IMR-90 (cell line): ENCODE measurements at places on chromosomes 11 and 22. TPM values are rescaled to one million over a fixed set of nuclear protein-coding genes. Genes with fewer than 3 reads are reported as not detected.
A peak's percentile ranks its signal among the peaks of the same experiment; 100 is the strongest.

Gene C11orf52
- 0.28 and 0.90 TPM in 2 replicates for total RNA-seq

Gene APOL1
- 0.36 and 0.56 TPM in 2 replicates for total RNA-seq

Gene RCOR2
- 0.56 and 0.90 TPM in 2 replicates for total RNA-seq

Gene CABP4
- not detected in 2 replicates for total RNA-seq

Gene PUS3
- 11.7 and 16.4 TPM in 2 replicates for total RNA-seq

Gene LRRC56
- 0.28 and 0.36 TPM in 2 replicates for total RNA-seq

Gene SCGB1D2
- not detected in 2 replicates for total RNA-seq

Gene CNGA4
- total RNA-seq = under 0.01 TPM in 1 of 2 replicates, not detected in the other

Gene FUT4
- 2.2 and 3.1 TPM in 2 replicates for total RNA-seq

Gene TMEM45B
- total RNA-seq = not detected in 2 replicates

Gene OR8A1
- total RNA-seq = not detected in 2 replicates

Gene MPPED2
- not detected in 2 replicates for total RNA-seq

Gene PPP6R2
- total RNA-seq = 49.4 and 51.6 TPM in 2 replicates

Gene MUC2
- total RNA-seq = not detected in 2 replicates

Gene SYVN1
- total RNA-seq = 8.3 and 9.5 TPM in 2 replicates

GRCh38 chr11:85682330-85683305, 3.4 kb downstream of the CCDC89 start:
- DNase-seq = peak; percentile 47

DNA sequence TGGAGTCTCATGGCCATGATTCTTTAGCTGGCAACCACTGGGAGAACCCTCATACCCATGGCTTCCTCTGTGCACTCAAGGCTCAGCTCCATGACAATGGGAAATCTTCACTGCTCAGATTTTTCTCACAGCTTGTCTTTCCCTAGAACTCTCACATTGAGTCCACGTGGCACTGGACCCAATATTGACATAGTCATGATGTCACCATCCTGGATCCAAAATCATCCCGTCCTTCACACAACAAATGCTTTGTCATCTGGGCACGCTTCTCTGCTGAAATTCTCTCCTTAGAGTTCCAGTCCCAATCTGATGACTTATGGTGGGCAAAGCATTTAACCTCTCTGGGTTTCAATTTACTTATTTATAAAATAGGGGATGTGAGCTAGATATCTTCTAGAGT, 37.7 kb upstream of the CD44 start:
- no peak for DNase-seq

DNA sequence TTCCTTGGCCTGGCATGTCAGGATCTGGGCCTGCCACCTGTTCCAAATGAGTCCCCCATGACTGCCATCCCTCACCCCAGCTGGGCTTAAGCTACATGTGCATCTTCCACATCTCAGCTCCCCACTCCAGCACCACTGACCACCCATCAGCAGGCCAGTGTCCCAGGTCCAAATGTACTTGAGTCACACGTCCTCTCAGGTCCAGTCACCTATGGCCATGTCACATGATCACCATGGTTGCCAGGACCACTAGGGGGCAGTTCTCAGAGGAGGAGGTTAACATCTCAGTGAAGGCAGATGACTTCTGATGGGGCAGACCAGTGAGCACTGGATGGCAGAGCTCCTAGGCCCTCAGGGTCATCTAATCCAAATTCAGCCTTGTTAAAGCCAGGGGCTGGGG, 41.9 kb upstream of the WNT11 start:
- no peak for DNase-seq

DNA sequence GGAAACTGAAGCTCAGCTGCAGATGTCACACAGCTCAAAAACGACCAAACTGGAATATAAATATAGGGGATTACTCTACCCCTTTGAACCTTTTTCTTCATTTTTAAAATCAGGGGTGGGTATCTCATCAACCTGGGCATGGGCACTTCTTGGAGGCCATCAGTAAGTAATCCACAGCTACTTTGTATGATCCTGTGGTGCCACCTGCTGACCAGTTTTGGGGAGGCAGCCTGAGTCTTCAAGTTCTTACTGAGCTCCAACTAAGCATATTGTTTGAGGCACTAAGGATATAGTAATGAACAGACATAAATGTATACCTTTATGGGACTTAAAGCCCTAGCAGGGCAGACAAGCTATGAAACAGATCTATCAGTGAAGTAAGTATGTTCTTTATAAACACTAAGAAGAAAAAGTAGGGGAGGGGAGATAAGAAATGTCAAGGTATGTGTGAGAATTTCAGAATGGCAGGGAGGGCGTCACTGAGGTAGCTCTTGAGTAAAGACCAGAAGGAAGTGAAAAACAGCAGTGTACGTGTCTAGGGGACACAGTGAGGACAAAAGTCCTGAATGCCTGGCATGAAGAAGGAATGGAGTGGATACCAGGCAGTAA, 18.4 kb downstream of the TUB start:
- DNase-seq = peak; percentile 82

DNA sequence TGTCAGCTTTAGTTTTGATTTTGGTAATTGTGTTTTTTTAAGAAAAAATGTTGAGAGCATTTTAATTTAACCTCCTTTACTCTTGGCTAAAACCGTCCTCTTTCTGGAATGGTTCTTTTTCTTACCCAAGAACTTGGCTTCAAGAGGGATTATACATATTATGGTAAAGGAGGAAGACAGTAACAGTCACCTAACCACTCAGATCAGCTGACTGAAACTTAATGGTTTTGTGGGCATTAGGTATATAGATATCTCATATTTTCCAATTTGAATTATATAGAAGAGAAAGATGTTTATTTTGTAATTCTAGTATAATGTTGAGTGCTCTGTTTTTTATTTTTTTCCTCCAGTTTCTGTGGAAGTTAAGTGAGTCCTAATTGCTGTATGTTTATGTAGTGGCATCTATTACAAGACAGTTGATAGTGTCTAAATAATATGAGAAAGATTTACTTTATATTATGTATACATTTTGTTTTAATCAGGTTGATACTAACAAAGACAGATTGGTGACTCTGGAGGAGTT, 36.6 kb upstream of the NCR3LG1 start:
- DNase-seq = no peak

DNA sequence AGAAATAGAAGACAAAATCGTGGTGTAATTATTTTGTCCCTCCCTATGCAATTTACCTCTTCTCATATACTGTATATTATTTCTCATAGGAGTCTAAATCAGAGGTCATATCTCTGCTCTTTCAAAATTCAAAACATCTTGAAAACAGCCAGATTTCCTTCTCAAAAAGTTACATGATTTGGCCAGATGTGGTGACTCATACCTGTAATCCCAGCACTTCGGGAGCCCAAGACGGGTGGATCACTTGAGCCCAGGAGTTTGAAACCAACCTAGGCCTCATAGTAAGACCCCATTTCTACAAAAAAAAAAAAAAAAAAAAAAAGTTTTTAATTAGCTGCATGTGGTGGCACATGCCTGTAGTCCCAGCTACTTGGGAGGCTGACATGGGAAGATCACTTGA, 29.0 kb upstream of the DNAJB7 start:
- DNase-seq = peak; percentile 51

DNA sequence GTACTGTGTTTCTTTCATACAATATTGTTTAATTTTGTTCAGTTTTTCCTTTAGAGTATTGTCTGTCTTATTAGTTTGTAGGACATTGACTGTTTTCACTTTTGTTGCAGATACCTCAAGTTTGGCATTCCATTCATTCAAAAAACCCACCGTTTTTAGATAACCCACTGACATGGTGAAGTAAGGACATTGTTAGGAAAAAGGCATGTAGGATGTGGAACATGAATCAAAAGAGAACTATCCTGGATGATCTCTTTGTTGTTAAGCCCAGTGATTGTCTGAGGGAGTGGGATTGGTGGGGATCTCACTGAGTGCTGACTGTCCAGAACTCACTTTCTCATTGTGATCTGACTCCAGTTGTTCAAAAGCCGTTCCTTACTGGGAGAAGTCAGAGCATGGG, 119.3 kb downstream of the TEAD1 start:
- no peak for DNase-seq

DNA sequence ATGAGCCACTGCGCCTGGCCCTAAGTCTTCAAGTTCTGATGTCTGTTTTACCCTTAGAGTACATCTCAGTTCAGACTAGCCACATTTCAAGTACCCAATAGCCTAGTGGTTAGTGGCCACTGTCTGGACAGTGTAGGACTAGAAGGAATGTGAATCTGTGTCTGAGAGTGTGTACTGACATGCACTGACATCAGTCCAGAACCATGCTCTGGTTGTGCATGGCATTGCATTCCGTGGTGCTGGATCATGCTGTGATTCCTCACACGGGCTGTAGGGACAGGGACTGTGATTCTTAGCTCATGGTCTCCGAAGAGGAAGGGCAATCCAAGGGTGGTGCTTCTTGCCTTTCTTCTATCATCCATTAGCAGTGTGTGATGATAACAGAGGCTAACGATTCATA, 41.1 kb downstream of the AMOTL1 start:
- DNase-seq = peak; percentile 63

- DNase-seq = no peak
Observed at GRCh38 chr11:93623179-93623578, 38.3 kb upstream of the CEP295 start.

- DNase-seq = peak; percentile 38
Observed at GRCh38 chr11:28730336-28730735, 622.1 kb downstream of the METTL15 start.

- no peak for DNase-seq
Observed at GRCh38 chr22:30695351-30695851, 727 bp downstream of the OSBP2 start.

DNA sequence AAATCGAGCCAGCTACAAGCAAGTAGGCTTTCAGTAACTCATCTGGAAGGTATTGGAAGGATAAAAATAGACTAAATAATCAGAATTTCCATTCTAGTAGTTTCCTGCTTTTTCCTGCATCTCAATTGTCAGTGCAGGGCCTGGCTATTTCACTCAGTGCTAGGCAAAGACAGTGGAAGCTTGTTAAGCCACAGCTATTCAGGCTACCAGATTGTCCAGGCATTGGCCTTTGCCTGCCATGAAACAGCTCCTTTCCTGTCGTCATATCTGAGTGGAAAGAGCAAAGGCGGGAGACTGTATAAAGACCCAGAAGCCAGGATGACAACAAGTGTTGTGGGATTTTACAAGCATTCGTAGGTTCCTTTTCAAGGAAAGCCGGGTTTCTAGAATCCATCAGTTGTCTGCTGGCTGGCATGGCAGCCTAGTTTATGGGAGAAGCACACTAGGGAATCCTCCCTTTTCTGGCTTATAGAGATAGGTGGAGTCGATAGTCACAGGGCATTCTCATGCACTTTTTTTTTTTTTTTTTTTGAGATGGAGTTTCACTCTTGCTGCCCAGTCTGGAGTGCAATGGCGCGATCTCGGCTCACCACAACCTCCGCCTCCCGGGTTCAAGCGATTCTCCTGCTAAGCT, 2.0 kb upstream of the TNRC6B start:
- DNase-seq = no peak

- no peak for DNase-seq
Observed at GRCh38 chr11:10155793-10156490, 138.1 kb downstream of the SBF2 start.

DNA sequence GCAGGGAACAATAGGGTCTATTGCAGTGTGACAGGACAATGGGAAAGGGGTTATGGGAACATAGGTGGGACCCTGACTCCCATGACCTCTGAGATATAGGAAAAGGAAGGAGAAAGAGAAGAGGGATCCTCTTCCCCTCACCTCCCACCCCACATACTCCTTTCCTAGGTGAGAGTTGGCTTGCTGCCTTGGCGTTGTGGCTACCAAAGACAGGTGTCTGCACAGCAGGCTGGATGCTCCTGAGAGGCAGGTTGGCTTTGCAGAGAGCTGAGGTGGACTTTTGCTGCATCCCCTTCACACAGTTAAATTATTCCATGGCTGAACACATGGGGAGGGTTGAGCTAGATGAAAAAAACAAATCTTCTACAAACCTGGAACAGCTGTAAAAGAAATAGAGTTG, 80.7 kb downstream of the SYT9 start:
- DNase-seq = no peak

- DNase-seq = peak; percentile 24
Observed at GRCh38 chr22:29117799-29118477, 45.1 kb downstream of the KREMEN1 start.

GRCh38 chr22:37747715-37748100, 50.9 kb downstream of the TRIOBP start:
- no peak for DNase-seq

GRCh38 chr22:43390872-43391271, 20.9 kb upstream of the MPPED1 start:
- DNase-seq = no peak

DNA sequence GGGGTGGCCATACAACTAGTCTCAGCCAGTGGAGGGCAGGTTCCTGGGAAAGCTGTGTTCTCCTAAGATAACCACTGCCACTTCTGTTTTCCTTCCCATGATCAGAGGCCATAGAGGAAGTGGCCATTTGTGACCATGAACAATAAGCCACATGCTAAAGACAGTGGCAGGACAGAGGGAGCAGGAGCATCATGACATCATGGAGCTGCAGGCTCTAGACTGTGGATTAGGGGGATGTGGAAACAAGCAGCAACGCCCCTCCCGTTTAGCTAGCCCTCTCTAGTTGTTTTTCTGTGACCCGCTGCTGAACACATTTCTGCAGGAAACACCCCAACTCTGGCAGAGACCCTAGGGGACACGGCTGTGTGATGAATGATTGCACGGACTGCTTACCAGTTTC, 195.0 kb upstream of the NECTIN1 start:
- no peak for DNase-seq

DNA sequence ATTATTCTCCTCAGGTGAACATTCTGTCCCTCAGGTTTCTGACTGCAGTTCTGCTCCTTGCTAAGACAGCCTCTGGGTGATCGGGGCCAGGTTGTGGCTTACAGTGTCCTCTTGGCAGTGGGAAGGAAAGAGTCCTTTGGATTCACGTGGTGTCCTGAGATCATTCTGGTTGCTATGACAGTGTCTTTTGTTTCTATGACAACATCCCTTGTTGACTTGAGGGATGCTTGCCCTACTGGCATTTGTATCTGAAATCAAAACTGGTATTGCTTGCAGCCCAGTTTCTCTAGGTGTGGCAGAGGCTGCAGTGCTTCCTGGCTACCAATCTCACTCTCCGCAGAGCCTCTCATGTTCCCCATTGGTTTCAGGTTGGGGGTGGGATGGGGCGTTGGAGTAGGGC, 151.8 kb upstream of the CCDC90B start:
- no peak for DNase-seq

GRCh38 chr11:67354075-67355022, 1.0 kb upstream of the POLD4 start:
- DNase-seq = peak; percentile 98

DNA sequence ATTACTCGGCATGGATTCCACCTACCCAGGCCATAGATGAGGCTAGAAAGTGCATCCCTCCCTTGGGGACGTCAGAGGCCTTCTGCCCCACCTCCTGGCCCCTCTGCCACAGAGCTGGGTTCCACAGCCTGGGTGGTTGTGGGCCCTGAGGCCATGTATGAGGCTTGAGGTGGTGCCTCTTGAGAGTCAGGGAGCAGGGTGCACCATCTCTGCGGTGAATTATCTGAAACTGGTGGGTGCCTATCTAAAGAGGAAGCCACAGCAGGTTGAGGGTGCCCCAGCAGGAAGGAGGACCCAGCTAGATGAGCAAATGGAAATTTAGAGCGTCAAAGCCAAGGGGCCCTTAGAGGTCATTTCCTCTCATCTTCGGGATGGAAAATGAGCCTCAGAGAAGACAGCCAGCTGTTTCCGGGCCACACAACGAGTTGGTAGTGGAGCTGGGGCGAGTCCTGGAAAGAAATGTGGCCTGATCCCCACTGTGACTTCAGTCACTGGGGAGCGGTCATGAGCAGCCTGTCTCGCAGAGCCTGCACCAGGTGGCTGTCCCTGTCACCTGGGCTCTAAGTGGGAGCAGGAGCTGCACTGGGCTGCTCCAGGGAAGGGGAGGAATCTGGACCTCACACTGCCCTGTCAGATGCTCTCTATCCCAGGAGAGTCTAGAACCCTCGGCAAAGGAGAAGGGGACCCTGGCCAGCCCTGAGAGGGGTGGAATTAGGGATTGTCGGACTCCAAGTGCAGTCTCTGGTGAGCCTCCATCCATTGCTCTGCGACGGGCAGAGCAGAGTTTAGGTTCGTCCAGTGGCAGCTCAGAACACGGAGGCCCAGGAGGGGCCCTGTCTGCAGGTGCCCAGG, 7.3 kb downstream of the ADORA2A start:
- no peak for DNase-seq
